ENCODE measurements at places on chromosomes 4 and X.

DNA sequence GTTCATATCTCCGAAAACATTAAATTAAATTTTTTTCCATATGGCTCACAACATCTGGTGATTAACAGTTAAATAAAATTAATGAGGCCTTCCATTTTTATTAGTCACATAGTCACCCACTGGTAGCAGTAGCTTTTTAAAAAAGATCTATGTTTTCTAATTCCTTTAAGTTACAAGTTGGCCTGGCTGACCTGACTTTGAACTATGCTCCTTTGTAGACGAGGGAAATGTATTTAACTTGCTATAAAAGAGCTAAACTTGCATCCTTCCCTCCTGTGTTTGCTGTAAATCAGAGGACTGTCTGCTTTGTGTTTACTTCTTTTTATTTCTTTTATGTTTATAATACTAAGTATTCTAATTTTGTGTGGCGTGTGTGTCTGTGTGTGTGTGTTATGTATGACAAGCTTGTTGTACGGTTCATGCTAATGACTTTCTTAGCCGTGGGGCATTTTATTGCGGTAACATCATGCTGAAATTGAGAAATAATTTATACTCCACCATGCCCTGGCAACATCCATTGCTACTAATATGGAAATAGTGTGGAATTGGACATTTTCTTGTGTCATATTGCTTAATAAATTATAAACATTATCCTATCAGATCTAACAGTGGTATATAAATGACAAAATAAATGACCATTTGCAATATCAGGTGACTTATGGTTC is 241.7 kb downstream of the SNCA start:
- DNase-seq: no peak

DNA sequence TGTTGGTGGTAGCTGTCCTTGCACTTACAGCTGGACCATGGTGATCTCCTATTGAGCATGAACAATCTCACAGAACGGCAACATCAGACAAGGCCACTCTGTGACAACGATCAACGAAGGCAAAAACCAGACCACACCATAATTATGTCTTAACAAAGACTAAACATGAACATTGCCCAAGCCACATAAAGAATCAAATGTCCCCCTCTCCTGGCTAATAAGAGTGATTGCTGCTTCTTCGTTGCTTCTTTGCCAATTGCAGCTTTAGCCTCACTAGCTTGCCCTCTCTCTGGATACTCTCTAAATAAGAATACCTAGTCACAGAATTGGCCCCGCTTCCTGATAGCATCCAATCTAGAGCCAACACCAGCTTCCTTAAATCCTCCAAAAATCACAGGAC is 41.5 kb upstream of the PGRMC1 start:
- DNase-seq: no peak

GRCh38 chrX:31349515-31349914 is 277.7 kb upstream of the FTHL17 start:
- no peak for DNase-seq

GRCh38 chr4:105060628-105061027 is 86.0 kb upstream of the TET2 start:
- DNase-seq: no peak

DNA sequence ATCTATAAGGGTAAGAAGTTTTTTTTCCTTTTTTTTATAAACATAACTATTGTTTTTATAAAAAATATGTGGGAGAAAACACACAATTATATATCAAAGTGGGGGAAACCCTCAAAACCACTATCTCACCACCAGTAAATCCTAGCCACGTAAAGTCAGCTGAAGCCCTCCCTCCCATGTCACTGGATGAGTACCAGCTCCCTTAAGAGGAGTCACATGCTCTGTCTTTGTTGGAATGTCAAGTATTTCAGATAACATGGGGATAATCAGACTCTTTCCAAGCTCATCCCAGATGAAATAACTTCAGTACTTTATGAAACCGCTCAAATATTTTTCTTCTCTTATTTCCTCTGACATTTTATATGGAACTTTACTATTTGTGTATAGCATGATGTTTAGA is 2.4 kb downstream of the MYOZ2 start:
- no peak for DNase-seq

DNA sequence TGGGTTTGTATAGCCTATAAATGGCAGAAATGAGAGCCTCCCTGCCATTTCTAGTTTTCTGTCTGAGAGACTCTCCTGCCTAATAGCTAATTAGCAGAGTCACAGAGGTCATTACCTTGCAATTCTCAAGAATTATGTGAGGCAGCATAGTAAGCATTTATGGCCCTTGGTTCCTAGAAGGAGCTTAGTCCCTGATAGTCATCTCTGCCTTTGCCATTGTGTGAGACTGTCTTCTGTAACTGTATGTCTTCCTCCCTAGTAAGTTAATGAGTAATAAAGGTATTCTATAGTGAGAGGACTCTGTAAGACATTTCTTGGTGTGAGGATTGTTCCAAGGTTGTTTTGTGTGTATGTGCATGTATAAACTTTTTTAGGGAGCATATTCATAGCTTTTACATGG is 108.7 kb downstream of the AR start:
- no peak for DNase-seq

DNA sequence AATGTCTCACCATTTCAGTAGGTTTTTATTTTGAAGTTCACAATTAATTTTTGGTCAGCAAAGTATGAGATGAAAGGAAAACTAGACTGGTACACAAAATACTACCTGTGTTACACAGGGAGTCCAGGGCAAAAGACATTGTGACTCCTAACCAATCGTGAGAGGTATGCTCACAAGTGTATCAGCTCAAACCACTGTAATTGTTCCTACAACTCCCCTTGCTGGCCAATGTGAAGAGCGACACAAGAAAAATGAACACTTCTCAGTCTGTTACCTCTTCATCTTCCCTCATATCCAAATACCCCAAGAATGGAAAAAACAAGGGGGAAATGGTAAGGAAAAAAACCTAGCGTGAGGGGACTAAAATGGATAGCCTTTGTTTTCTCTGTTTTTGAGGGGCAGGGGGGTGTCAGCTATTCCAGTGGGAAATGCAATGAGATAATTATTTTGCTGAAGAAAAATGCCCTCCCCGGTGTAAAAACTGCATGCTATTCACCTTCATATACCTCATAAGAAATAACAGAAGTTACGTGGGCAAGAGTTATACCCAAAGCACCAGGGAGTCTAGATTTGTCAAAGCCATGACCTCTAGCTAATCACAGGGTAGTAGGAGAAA is 30.6 kb upstream of the NSUN7 start:
- no peak for DNase-seq

- no peak for DNase-seq
Measured at GRCh38 chrX:69311936-69312670, 146.8 kb upstream of the PJA1 start.

- DNase-seq: no peak
Measured at GRCh38 chr4:55612341-55612740, 20.3 kb upstream of the PDCL2 start.

DNA sequence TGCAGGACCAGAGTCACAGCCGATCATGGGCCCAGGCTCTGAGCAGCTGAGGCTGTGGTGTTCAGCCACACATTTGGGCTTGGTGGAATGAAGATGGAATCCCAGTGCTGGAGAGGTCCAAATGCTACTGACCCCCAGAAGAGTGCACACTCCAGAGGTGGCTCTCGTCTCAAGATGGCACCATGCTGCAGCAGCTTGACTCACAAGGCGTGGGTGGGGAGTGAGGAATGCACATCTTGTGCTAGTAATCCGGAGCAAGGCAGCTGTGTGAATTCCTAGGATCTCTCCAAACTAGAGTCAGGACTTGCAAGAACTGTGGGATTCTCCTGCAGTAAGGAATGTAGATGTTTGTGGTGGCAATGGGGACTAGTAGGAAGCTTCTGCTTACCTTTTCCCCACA is 28.7 kb downstream of the RAB28 start:
- no peak for DNase-seq

DNA sequence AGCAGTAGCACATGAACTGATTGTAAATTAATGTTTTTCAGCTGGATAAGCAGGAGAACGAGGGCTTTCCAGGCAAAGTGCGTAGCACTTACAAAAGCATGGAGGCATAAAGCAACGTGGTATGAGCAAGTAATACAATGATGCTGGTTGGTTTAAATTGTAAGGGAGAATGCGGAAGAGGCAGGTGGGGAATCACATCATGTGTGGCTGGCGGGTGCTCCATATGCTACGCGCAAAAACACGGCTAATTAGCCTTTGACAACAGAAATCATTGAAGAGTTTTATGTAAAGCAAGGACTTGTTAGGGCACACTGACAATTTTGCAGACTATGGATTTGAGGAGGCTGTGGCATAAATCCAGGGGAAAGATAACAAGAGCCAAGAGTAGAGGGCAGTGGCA is 14.6 kb downstream of the SYTL4 start:
- no peak for DNase-seq

- DNase-seq: no peak
Measured at GRCh38 chrX:132689612-132690563, 201.1 kb upstream of the MBNL3 start.

DNA sequence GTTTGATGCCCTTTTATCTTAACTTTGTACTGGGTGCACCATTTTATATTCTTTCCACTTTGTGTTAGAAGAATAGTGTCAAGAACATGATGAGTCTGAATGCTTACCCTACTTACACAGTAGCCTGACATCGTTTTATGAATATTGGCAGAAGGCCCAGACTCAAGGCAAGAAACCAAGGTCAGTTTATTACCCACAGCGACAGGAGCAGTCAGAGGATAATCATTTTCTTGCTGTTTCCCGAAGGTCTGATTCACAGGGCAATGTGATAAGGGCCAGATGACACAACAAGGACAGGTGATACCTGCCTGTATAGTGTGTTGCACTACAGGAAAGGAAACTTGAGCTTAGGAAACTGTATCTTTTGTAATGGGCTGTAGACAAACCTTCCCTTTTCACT is 417.4 kb downstream of the SPOCK3 start:
- DNase-seq: no peak

DNA sequence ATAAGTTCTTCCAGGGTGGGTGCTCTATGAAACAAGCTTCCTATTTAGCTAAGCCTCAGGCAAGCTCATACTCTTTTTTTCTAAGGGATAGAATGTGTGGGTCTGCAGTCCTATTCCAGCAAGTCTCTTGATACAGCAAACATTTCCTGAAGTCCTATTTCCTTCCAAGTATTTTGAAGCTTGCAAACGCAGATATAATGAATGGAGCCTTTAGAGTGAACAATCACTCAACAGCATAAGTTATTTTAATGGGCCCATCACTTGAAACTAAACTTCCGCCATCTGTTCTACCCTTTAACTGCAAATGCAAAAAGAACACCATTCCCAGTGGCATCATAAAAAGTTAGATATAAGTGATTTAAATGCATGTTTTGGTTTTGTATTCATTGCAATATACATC is 108.3 kb upstream of the TAPT1 start:
- no peak for DNase-seq

- no peak for DNase-seq
Measured at GRCh38 chr4:61203436-61203790, 3.3 kb downstream of the ADGRL3 start.

GRCh38 chr4:127888559-127888958 is 7.9 kb downstream of the PLK4 start:
- no peak for DNase-seq

DNA sequence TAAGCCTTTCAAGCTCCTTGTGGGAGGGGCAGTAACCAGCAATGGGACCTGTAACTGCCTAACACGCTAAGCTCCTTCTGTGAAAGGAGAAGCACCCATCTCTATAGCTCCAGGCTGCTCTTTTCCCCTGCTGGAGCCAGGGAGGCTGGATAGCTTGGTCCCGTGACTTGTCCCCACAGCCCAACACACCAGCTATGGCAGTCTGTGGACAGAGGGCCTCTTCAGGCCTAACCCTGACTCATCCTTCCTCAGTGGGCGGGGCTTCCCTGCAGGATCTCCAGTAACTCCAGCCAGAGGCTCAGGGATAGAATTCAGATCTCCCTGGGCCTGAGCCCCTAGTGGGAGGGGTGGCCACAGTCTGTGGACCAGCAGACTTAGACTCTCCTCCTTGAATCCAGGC is 1290.1 kb downstream of the PCDH7 start:
- no peak for DNase-seq

DNA sequence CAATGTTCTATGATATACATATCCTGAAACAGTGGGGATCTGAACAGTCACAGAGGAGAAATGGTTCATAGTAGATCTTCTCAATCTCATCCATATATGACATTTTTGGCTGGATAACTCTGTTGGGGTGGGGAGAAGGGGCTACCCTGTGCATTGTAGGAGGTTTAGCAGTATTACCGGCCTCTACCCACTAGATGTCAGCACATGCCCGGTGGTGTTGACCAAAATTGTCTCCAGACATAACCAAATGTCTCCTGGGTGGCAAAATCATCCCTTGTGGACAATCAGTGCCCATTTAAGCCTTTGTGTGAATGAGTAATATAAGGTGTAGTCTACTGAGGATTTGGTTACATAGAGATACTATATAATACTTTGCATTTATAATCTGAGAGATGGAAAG is 89.9 kb downstream of the PLS3 start:
- peak; percentile 38 for DNase-seq

- no peak for DNase-seq
Measured at GRCh38 chr4:183600189-183600685, 58.7 kb downstream of the RWDD4 start.

DNA sequence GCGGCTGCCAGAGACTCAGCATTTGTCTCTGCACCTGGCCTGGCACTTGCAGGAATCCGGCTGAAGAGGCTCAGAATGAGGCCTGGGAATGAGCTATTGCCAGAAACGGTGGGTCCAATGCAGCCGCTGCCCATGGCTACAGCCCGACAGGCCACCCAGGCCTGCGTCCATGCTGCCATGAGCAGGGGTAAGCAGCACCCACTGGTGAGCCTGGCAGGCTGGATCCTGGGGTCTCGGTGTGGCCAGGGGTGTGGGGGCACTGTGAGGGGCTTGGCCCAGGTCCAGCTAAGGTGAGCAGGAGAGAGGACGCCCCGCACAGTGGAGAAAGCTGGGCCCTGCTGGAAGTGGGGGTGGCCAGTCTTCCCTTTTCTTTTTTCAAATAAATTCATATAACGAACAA is 60.3 kb upstream of the MXD4 start:
- no peak for DNase-seq

- DNase-seq: no peak
Measured at GRCh38 chr4:92101737-92102172, 202.0 kb upstream of the GRID2 start.

- DNase-seq: no peak
Measured at GRCh38 chr4:154082760-154083535, 294.1 kb upstream of the SFRP2 start.

Data from stimulated activated effector memory CD8-positive, alpha-beta T cell treated with anti-CD3 and anti-CD28 coated beads, Interleukin-12 subunit alpha, Interleukin-12 subunit beta, amount 100 ng/mL, for 72 hours (primary cell).